ENCODE measurements at places on chromosomes 12 and 14. TPM values are rescaled to one million over a fixed set of nuclear protein-coding genes. Genes with fewer than 3 reads are reported as not detected.

- H3K4me1 ChIP-seq, result peaks cover 11% of the 10 kb centered on the region
- no peak overlapping the region for H3K4me3 ChIP-seq
- no peak overlapping the region for H3K27ac ChIP-seq
- DNase-seq, result no peak
- no peaks in the 10 kb centered on the region for H3K27me3 ChIP-seq
- H3K36me3 ChIP-seq, result no peaks in the 10 kb centered on the region
Observed at GRCh38 chr14:51859131-51859530, 1.3 kb upstream of the GNG2 start.

INHBC gene
- not detected for total RNA-seq

ESRRB gene
- total RNA-seq, result not detected

DNA sequence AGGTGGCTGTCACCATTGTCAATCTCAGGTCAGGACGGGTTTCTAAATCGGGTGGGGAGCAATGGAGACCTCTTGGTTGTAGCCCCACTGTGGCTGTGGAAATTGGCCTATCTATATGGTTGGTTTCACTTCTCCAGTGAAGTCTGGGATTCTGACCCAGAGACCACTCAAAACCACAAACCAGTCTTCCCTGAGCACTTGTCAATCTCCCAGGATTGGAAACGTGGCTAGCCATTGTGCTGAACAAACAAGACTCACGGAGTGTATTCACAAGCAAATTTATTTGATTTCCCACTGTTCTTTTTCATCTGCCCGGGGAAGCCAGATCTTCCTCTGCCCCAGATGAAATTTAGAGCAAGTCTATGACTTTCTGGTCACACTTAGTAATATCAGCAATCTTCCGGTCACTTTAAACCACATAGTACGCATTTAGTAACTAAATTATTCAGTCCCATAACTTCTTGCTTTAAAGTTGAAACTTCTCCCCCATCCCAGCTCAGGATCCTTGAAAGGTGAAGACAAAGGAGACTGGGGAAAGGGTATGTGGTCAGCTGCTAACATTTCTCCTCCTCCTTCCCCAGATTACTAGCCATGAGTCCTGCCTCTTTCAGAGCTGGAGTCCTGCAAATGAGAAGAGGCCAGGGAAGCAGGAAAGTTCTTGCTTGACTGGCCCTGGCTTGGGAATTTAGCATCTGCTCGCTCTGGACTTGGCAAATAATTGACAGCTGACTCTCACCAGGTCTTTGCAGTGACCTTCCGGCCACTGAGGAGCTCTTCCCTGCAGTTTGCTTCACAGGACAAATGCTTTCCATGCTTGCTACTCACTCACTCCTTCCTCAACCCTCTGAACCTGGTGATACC, 123.2 kb upstream of the MAX start:
- DNase-seq, result no peak
- no peaks in the 10 kb centered on the region for H3K36me3 ChIP-seq
- H3K27ac ChIP-seq, result no peak overlapping the region
- H3K4me3 ChIP-seq, result no peak overlapping the region
- no peaks in the 10 kb centered on the region for H3K27me3 ChIP-seq

GRCh38 chr14:91573528-91573893, 63.4 kb upstream of the PPP4R3A start:
- H3K27ac ChIP-seq, result no peak overlapping the region
- no peak for DNase-seq
- peaks cover 8% of the 10 kb centered on the region for H3K4me1 ChIP-seq

- no peaks in the 10 kb centered on the region for H3K27me3 ChIP-seq
- H3K4me1 ChIP-seq, result no peaks in the 10 kb centered on the region
- DNase-seq, result no peak
Observed at GRCh38 chr12:17652436-17652835, 437.6 kb downstream of the RERGL start.

GRCh38 chr14:25628978-25629377, 579.0 kb upstream of the STXBP6 start:
- H3K4me1 ChIP-seq, result no peaks in the 10 kb centered on the region
- H3K4me3 ChIP-seq, result no peak overlapping the region
- no peaks in the 10 kb centered on the region for H3K36me3 ChIP-seq
- no peak for DNase-seq
- no peaks in the 10 kb centered on the region for H3K27me3 ChIP-seq

SERPINA10 gene
- total RNA-seq, result not detected

GRCh38 chr12:685388-685787, 22.1 kb upstream of the NINJ2 start:
- no peaks in the 10 kb centered on the region for H3K27me3 ChIP-seq
- DNase-seq, result no peak
- peaks cover 8% of the 10 kb centered on the region for H3K4me1 ChIP-seq
- H3K4me3 ChIP-seq, result no peak overlapping the region
- no peak overlapping the region for H3K27ac ChIP-seq

GRCh38 chr14:89033756-89034155, 209.3 kb downstream of the TTC8 start:
- H3K27ac ChIP-seq, result no peak overlapping the region
- no peak overlapping the region for H3K4me3 ChIP-seq
- no peaks in the 10 kb centered on the region for H3K4me1 ChIP-seq
- no peaks in the 10 kb centered on the region for H3K36me3 ChIP-seq

ETFRF1 gene
- 24.7 TPM for total RNA-seq

MIPOL1 gene
- 12.1 TPM for total RNA-seq

DNA sequence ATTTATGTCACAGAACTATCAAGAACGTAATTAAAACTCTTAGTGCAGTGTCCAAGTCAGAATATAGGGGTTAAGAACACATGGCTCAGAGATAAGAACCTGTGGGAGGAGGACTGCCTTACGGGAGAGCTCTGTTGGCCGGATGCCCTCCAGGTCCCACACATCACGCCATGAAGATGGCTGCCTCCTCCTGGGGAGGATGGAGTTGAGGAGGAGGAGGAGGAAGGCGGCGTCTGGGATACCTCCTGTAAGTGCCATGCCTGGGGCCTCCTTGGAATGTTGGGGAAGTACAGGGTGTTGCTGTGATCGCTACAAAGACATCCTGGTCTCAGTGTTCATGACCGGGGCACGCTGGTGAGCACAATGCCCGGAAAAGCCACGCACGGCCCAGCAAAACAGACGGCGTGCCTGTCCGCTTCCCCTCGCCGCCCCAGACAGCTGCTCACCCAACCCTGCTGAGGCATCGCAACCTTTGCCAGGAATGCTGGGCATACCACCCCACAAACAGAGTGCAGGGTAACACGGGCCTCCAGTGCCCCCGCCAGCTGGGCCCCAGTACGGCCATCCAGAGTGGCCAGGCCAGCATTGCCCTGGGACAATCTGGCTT, 28.7 kb upstream of the CD9 start:
- H3K27me3 ChIP-seq, result no peaks in the 10 kb centered on the region
- H3K4me1 ChIP-seq, result peaks cover 30% of the 10 kb centered on the region
- no peak overlapping the region for H3K4me3 ChIP-seq
- H3K36me3 ChIP-seq, result no peaks in the 10 kb centered on the region

PRIMA1 gene
- total RNA-seq, result 3.0 TPM

OVCH1 gene
- 3.2 TPM for total RNA-seq

DNA sequence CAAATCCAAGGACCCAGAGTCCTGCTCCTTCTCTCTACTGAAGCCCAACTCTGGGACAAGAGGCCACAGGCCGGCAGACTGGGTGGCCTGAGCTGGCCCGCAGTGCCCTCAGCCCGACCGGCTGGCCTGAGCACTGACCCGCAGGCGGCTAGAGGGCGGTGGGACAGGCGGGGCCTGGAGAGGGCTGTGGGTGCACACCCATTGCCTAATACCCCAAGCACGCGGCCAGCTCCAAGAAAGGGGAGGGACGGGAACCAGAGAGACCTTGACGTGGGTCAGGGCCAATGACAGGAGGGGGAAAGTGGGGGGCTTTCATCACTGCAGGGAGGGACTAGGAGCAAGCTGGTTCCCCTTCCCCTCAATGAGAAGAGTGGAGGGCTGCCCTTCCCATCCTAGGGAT, 2.0 kb upstream of the WNT10B start:
- DNase-seq, result peak; percentile 59
- peaks cover 39% of the 10 kb centered on the region for H3K4me1 ChIP-seq
- H3K4me3 ChIP-seq, result no peak overlapping the region
- H3K36me3 ChIP-seq, result no peaks in the 10 kb centered on the region
- no peak overlapping the region for H3K27ac ChIP-seq
- H3K27me3 ChIP-seq, result peaks cover 83% of the 10 kb centered on the region

GRCh38 chr12:47754126-47754525, 4.6 kb downstream of the RAPGEF3 start:
- H3K27me3 ChIP-seq, result no peaks in the 10 kb centered on the region
- H3K27ac ChIP-seq, result peak overlapping the region; percentile 84
- peaks cover 24% of the 10 kb centered on the region for H3K36me3 ChIP-seq
- DNase-seq, result no peak

DNA sequence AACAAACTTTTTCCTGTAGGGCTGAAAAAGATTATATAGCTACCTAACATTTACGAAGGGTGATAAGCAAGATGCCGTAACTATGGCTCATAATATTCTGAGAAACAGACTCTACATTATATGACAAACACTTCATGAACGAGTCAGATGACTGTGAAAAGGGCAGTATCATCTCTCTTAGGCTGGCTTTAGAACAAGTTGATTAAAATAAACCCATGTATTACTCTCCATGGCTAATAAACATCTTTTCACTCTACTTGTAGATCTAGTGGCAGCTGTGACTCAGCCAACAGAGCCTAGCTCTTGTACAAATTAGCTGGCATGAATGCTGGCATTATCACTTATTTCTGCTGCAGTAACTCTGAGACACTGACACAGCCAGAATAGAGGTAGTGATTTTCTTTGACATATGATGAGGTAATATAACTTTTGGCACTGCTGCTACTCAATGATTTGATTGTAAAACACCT, 47.1 kb downstream of the SLC2A13 start:
- H3K27ac ChIP-seq, result no peak overlapping the region
- H3K27me3 ChIP-seq, result no peaks in the 10 kb centered on the region
- DNase-seq, result no peak
- no peaks in the 10 kb centered on the region for H3K36me3 ChIP-seq

DNA sequence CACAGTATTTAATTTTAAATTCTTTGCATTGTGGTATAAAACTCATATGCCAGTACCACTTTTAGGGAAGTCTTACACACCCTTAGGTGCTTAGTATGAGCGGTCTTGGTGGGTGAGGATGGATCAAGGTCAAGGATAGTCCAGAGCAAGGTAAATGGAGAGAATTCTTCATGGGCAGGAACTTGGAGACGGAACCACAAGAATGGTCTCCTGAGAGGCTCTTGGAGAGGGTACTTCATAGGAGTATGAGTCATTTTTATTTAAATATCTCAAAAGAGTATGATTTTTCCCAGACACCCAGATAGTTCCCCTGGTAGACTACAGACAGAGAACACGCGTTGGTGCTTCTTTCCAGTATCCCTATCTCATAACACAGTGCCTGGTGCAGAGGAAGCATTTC, 21.9 kb downstream of the HSPB8 start:
- H3K27me3 ChIP-seq, result no peaks in the 10 kb centered on the region
- H3K36me3 ChIP-seq, result no peaks in the 10 kb centered on the region
- H3K4me1 ChIP-seq, result peaks cover 18% of the 10 kb centered on the region
- no peak for DNase-seq

DNA sequence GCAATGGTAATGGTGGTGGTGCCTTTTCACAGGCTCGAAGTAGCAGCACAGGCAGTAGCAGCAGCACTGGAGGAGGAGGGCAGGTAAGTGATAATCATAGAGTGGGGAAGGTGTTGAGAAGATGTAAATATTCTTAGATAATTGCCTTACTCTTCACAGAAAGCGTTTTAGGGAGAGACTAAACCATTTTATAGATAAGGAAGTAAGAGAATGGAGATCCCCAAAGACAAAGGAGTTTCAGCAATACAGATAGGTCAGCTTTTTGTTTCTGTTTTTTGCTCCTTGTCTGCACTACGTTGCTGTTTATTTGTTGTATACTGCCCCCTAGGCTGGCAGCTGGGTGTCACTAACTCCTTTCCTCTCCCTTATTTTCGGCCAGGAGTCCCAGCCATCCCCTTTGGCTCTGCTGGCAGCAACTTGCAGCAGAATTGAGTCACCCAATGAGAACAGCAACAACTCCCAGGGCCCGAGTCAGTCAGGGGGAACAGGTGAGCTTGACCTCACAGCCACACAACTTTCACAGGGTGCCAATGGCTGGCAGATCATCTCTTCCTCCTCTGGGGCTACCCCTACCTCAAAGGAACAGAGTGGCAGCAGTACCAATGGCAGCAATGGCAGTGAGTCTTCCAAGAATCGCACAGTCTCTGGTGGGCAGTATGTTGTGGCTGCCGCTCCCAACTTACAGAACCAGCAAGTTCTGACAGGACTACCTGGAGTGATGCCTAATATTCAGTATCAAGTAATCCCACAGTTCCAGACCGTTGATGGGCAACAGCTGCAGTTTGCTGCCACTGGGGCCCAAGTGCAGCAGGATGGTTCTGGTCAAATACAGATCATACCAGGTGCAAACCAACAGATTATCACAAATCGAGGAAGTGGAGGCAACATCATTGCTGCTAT, 2.0 kb downstream of the SP1 start:
- peak overlapping the region; percentile 91 for H3K27ac ChIP-seq
- H3K36me3 ChIP-seq, result peaks cover 56% of the 10 kb centered on the region
- no peaks in the 10 kb centered on the region for H3K27me3 ChIP-seq
- peak overlapping the region; percentile 61 for H3K4me3 ChIP-seq

DNA sequence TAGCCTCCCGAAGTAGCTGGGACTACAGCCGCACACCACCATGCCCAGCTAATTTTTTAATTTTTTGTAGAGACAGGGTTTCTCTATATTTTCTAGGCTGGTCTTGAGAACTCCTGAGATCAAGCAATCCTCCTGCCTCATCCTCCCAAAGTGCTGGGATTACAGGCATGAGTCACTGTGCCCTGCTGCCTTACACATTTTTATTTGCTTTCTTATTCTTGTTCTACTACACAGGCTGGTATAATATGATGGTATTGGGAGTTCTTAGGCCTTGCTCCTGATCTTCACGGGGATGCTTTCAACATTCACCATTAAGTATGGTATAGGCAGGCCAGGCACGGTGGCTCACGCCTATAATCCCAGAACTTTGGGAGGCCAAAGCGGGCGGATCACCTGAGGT, 21.2 kb downstream of the DGLUCY start:
- no peaks in the 10 kb centered on the region for H3K4me1 ChIP-seq
- DNase-seq, result no peak
- no peak overlapping the region for H3K27ac ChIP-seq

OAS3 gene
- 65.8 TPM for total RNA-seq

DNA sequence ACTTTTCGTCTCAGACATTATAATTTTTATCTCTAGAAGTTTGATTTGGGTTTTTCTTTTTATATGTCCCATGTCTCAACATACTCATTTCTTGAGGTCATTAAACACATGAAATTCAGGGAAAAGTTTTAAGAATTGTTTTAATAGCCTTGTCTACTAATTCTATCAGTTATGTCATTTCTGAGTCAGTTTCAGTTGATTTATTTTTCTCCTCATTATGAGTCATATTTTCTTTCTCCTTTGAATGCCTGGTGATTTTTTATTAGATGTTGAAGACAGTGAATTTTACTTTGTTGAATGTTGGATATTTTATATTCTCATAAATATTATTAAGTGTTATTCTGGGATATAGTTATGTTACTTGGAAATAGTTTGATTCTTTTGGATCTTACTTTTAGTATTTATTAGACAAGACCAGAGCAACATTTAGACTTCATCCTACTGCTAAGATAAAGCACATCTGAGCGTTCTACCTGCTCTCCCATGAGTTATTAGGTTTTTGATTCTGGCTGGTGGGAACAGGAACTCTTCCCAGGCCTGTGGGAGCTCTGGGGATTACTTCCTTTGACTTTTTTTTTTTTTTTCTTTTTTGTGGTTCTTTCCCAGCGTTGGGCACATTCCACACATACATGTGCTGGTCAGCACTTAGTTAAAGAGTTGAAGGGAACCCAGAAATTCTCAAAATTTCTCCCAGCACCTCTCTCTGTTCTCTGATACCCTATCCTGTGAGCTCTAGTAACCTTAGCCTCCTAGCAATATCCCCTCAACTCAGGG, 1157.7 kb downstream of the BCL11B start:
- H3K4me3 ChIP-seq, result no peak overlapping the region
- H3K27me3 ChIP-seq, result no peaks in the 10 kb centered on the region
- H3K4me1 ChIP-seq, result no peaks in the 10 kb centered on the region
- no peaks in the 10 kb centered on the region for H3K36me3 ChIP-seq
- H3K27ac ChIP-seq, result no peak overlapping the region
- DNase-seq, result no peak

All from lower lobe of right lung (tissue), 2 donors.